ENCODE measurements at places on chromosomes 1 and 21.

GRCh38 chr1:151273924-151274466 lies 8.1 kb upstream of the ZNF687 start:
- no peak for DNase-seq

DNA sequence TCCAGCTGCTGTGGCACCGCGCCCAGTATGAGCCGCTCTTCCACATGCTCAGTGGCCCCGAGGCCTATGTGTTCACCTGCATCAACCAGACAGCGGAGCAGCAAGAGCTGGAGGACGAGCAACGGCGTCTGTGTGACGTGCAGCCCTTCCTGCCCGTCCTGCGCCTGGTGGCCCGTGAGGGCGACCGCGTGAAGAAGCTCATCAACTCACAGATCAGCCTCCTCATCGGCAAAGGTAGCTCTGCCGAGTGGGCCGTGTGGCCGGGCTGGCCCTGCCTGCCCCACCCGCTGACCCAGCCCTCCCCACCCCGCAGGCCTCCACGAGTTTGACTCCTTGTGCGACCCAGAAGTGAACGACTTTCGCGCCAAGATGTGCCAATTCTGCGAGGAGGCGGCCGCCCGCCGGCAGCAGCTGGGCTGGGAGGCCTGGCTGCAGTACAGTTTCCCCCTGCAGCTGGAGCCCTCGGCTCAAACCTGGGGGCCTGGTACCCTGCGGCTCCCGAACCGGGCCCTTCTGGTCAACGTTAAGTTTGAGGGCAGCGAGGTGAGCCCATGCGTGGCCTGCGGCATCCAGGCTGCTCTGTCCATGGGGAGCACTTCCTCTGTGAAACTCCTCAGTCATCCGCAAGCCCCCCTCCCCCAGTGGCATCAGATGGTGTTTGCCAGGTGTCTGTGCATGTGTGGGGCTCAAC lies 64.2 kb downstream of the PIK3CD start:
- DNase-seq: no peak

GRCh38 chr21:23016617-23017016 lies 2018.4 kb downstream of the NCAM2 start:
- DNase-seq: no peak

DNA sequence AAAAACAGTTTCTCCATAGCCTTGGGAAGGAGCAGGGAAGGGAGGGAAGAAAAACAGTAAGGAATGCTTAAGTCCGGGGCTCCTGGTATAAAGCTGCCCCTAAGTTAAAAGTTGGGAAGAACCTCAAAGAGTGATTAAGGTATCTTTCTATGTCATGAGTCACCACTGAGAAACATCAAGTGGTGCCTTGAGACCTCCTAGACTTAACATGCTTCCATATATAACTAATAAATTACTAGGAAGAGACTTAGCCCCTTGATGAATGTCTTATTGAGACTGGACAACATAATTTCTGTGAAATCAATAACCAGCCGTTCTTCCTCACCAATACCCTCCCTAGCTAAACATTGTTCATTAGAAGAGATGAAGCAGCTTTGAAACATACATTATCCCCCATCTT lies 121.8 kb upstream of the SLC44A3 start:
- DNase-seq: peak; percentile 8

GRCh38 chr1:51293898-51294515 lies 36.4 kb downstream of the TTC39A start:
- DNase-seq: no peak
